ENCODE measurements at places on chromosomes 6 and 20. TPM values are rescaled to one million over a fixed set of nuclear protein-coding genes. Genes with fewer than 3 reads are reported as not detected.
A peak's percentile ranks its signal among the peaks of the same experiment; 100 is the strongest.

DNA sequence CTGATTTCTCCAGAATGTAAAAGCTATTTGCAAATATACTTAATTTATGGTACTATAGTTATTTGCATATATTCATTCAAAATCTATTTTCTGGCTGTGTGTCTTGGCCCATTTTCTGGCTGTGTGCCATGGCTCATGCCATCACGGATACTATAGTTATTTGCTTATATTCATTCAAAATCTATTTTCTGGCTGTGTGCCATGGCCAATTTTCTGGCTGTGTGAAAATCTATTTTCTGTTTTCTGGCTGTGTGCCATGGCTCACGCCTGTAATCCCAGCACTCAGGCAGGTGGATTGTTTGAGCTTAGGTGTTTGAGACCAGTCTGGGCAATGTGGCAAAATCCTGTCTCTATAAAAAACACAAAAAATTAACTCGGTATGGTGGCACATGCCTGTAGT is 28.9 kb upstream of the RIPK1 start:
- no peaks in the 10 kb centered on the region for H3K27me3 ChIP-seq
- H3K4me3 ChIP-seq, result no peak overlapping the region
- no peaks in the 10 kb centered on the region for H3K4me1 ChIP-seq
- no peak for DNase-seq
- H3K27ac ChIP-seq, result no peak overlapping the region
- no peaks in the 10 kb centered on the region for H3K36me3 ChIP-seq

GRCh38 chr20:35837577-35838195 is 65.9 kb downstream of the PHF20 start:
- H3K4me3 ChIP-seq, result no peak overlapping the region
- peak overlapping the region; percentile 82 for H3K27ac ChIP-seq
- no peaks in the 10 kb centered on the region for H3K27me3 ChIP-seq
- H3K36me3 ChIP-seq, result no peaks in the 10 kb centered on the region
- peak; percentile 56 for DNase-seq

GRCh38 chr20:36836591-36837269 is 39.2 kb upstream of the TLDC2 start:
- H3K27ac ChIP-seq, result no peak overlapping the region
- peak; percentile 40 for DNase-seq

GRCh38 chr6:26441977-26442376 is 1.7 kb downstream of the BTN3A3 start:
- H3K4me1 ChIP-seq, result peaks cover 8% of the 10 kb centered on the region
- no peak overlapping the region for H3K27ac ChIP-seq
- DNase-seq, result no peak
- no peak overlapping the region for H3K4me3 ChIP-seq

DNA sequence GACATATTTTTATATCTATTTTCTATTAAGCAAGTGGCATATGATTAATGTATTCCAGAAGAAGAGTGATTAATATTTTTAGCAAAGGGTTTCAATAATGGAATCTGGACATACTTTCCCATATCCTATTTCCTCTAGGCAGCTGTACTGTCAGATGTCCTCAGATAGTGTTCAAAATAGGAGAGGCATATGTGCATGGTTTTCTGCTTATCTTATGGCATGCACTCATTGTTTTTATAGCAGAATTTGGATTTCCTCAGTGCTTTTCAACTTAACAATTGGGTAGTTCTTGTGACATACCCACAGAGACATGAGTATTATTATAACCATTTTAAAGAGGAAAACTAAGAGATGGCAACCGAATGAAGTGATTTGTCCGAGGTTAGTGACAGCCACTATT is 12.6 kb upstream of the SLC17A5 start:
- no peaks in the 10 kb centered on the region for H3K36me3 ChIP-seq
- DNase-seq, result no peak
- H3K4me3 ChIP-seq, result no peak overlapping the region
- H3K27me3 ChIP-seq, result no peaks in the 10 kb centered on the region

DNA sequence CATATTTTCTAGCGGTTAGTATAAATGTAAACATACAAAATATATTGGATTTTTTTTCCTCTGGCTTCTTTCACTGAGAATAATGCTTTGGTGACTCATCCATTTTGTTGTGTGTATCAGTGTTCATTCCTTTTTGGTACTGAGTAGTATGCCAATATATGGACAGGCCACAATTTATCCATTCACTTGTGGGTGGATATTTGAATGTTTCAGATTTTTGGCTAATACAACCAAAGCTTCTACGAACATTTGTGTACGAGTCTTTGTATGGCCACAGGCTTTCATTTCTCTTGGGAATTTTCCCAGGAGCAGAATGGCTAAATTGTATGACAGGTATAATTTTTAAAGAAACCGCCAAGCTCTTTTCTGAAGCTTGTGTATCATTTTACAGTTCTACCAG is 677.5 kb downstream of the HDGFL1 start:
- H3K36me3 ChIP-seq, result no peaks in the 10 kb centered on the region
- H3K4me1 ChIP-seq, result no peaks in the 10 kb centered on the region
- H3K27me3 ChIP-seq, result no peaks in the 10 kb centered on the region
- no peak overlapping the region for H3K27ac ChIP-seq
- DNase-seq, result no peak

Gene HSPA1L
- total RNA-seq, result 3.5 TPM

Gene TRAPPC3L
- 0.42 TPM for total RNA-seq

Gene SIRPD
- total RNA-seq, result not detected

All from thyroid gland (tissue), 4 donors.